ENCODE measurements at places on chromosomes 7 and 10. TPM values are rescaled to one million over a fixed set of nuclear protein-coding genes. Genes with fewer than 3 reads are reported as not detected.

HTR5A gene
- polyA plus RNA-seq, result not detected

C10orf62 gene
- 0.28 TPM for polyA plus RNA-seq

MYL10 gene
- 0.42 TPM for polyA plus RNA-seq

TRIM24 gene
- polyA plus RNA-seq, result 64.4 TPM

HHEX gene
- polyA plus RNA-seq, result 9.4 TPM

TRIM50 gene
- polyA plus RNA-seq, result 0.15 TPM

IL15RA gene
- 1.8 TPM for polyA plus RNA-seq

CAV1 gene
- 30.6 TPM for polyA plus RNA-seq

SAMD9 gene
- polyA plus RNA-seq, result 7.0 TPM

PILRA gene
- polyA plus RNA-seq, result 3.7 TPM

SSC4D gene
- 3.1 TPM for polyA plus RNA-seq

GSDME gene
- 14.8 TPM for polyA plus RNA-seq

SPDYE8 gene
- polyA plus RNA-seq, result 0.21 TPM

ANKRD2 gene
- polyA plus RNA-seq, result 0.54 TPM

RPA3 gene
- polyA plus RNA-seq, result 63.3 TPM

MGMT gene
- 21.3 TPM for polyA plus RNA-seq

FOXI2 gene
- 1.5 TPM for polyA plus RNA-seq

AMPH gene
- polyA plus RNA-seq, result 16.4 TPM

VDAC2 gene
- polyA plus RNA-seq, result 270 TPM

PLOD3 gene
- polyA plus RNA-seq, result 42.5 TPM

BRAF gene
- 26.3 TPM for polyA plus RNA-seq

KCNIP2 gene
- 4.0 TPM for polyA plus RNA-seq

FIS1 gene
- 176 TPM for polyA plus RNA-seq

ZNF789 gene
- 22.5 TPM for polyA plus RNA-seq

GNG11 gene
- polyA plus RNA-seq, result 52.5 TPM

OGA gene
- 144 TPM for polyA plus RNA-seq

OR6B1 gene
- not detected for polyA plus RNA-seq

CPEB3 gene
- polyA plus RNA-seq, result 3.0 TPM

LRRC61 gene
- 19.8 TPM for polyA plus RNA-seq

SEC61G gene
- 194 TPM for polyA plus RNA-seq

IFIT1 gene
- 19.1 TPM for polyA plus RNA-seq

C10orf105 gene
- polyA plus RNA-seq, result 0.06 TPM

OR9A2 gene
- not detected for polyA plus RNA-seq

FFAR4 gene
- polyA plus RNA-seq, result not detected

SPDYE11 gene
- 0.25 TPM for polyA plus RNA-seq

SNCG gene
- polyA plus RNA-seq, result 23.4 TPM

PRKAR1B gene
- 40.7 TPM for polyA plus RNA-seq

CHAT gene
- not detected for polyA plus RNA-seq

LRRC17 gene
- polyA plus RNA-seq, result 86.7 TPM

GPER1 gene
- 5.5 TPM for polyA plus RNA-seq

CYP3A4 gene
- 0.06 TPM for polyA plus RNA-seq

NPSR1 gene
- not detected for polyA plus RNA-seq

CDH23 gene
- polyA plus RNA-seq, result 0.96 TPM

SVOPL gene
- polyA plus RNA-seq, result 2.9 TPM

TMEM225B gene
- 2.5 TPM for polyA plus RNA-seq

ANKRD30A gene
- polyA plus RNA-seq, result not detected

DNAJB12 gene
- polyA plus RNA-seq, result 35.0 TPM

CASP2 gene
- 47.4 TPM for polyA plus RNA-seq

LCOR gene
- 28.5 TPM for polyA plus RNA-seq

CTAGE4 gene
- 2.6 TPM for polyA plus RNA-seq

ZFYVE27 gene
- 21.4 TPM for polyA plus RNA-seq

PDZD8 gene
- polyA plus RNA-seq, result 39.7 TPM

MCM10 gene
- 11.3 TPM for polyA plus RNA-seq

VWC2 gene
- 0.96 TPM for polyA plus RNA-seq

PNLIPRP1 gene
- polyA plus RNA-seq, result not detected

TMEM176B gene
- 80.2 TPM for polyA plus RNA-seq

FAM204A gene
- polyA plus RNA-seq, result 88.1 TPM

NRP1 gene
- 165 TPM for polyA plus RNA-seq

Data from right renal cortex interstitium (tissue), 3 donors.